ENCODE measurements at places on chromosomes 4 and X.

DNA sequence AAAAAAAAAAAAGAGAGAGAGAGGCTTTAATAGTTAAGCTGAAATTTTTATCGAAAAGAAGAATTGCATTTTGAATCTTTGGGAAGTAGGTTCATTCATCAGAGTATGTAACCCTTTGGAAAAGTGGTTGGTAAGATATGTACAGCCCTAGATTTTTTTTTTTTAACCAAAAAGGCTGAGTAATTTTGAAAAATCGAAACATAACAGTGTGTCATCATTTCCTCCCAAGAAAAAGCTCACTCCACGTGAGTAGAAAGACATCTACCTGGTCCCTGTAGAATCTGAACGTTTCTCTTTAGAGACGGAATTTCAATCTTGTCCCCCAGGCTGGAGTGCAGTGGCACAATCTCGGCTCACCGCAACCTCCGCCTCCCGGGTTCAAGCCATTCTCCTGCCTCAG is 16.2 kb downstream of the SHOX start:
- no peak for DNase-seq

- DNase-seq: no peak
Measured at GRCh38 chrX:119942173-119942819, 1.3 kb downstream of the NKAP start.

GRCh38 chrX:11760958-11761357 is 2.9 kb downstream of the MSL3 start:
- no peak for DNase-seq

- DNase-seq: no peak
Measured at GRCh38 chr4:39435659-39436563, 22.8 kb downstream of the RPL9 start.

DNA sequence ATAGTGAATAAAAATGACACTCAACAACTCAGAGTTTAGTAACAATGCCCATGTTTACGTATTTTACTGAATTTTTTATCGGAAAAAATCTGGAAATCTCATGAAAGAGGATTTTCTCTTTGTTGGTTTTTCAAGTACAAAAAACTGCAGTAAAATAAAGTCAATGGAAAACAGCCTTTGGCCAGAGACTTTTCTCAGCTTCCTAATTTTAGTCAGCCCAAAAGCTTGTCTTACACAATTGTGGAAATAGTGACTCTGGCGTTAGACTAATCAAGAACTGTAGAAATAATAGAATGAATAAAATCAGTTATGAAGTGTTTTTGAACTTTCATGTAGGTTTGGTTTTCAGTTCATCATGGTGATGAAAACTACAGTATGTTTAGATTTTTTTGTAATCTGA is 234.7 kb downstream of the DKK2 start:
- DNase-seq: no peak

GRCh38 chr4:72243641-72244040 is 211.8 kb downstream of the NPFFR2 start:
- no peak for DNase-seq

DNA sequence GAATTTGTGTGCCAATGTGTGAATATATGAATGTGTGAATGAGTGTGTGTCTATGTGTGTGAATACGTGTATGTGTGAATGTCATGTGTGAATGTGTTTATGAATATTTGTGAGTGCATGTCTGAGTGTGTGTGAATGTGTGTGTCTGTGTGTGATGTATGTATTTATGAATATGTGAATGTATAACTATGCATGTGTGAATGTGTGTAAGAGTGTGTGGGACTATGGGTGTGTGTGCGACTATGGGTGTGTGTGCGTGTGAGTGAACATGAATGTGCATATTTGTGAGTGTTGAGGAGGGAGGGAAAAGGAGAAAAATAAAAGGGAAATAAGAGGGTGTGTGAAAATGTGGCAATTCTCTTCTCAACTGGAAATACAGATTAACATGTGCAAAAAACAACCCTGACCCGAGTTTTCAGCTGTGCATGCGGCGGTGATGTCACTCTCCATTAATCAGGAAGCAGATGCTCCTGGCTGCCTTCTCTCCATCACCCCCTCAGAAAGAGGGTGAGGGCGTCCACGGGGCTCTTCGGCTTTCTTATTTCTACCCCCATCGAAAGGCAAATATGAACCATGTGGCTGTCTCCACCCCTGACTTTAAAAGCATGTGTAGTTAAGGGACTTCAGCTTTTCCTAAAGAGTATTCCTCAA is 219.8 kb downstream of the MAML3 start:
- DNase-seq: no peak

- no peak for DNase-seq
Measured at GRCh38 chr4:89715631-89716030, 121.3 kb downstream of the SNCA start.

GRCh38 chr4:18858229-18858922 is 836.8 kb upstream of the LCORL start:
- DNase-seq: no peak

DNA sequence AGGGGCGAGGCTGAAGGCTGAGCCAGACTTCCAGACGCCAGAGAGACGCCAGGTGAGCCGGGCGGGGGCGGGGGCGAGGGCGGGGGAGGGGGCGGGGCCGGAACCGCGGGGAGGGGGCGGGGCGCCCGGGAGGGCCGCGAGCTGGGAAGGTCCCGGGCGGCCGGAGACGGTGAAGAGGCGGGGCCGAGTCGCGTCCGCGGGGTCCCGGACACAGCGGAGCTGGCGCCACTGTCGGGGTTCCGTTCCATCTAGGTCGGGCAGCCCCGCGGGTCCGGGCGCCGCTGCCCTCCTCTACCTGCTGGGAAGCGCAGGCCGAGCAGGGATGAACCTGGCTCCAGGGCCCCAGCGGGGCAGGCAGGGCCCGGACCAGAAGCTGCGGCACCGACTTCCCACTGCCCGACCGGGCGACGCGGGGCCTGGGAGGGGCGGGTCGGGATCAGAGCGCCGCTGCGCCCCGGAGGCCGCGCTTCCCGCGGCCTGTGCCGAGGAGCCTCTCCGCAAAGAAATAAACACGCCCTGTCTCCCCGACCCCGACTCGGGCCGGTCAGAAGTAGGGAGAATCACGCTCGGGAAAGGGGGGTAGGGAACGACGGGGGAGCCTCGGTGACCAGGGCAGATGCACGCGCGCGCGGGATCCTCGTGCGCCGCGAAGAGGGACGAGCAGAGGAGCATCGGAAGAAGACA is 10.6 kb downstream of the HMX1 start:
- no peak for DNase-seq

- no peak for DNase-seq
Measured at GRCh38 chr4:1019320-1019719, 7.9 kb downstream of the FGFRL1 start.

- DNase-seq: no peak
Measured at GRCh38 chr4:142331132-142331531, 515.0 kb downstream of the INPP4B start.

DNA sequence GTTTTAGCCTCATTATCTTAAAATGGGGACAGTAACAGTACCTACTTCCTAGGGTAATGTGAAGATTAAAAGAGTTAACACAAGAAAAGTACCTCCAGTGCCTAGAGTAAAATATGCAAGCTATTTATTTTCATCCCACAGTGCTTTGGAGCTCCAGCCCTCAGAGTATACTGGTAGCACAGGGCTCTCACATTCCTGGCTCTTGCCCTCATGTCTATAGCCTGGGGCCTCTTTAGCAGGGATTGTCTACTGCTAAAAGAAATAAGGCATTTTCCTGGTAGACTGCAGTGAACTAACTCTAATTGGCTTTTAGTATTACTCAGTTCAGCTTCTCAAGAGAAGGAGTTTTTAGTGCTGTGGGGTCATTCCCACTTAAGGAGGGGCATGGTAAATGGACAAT is 60.8 kb downstream of the RRAGB start:
- no peak for DNase-seq

GRCh38 chrX:13283950-13284546 is 35.8 kb downstream of the ATXN3L start:
- DNase-seq: no peak

DNA sequence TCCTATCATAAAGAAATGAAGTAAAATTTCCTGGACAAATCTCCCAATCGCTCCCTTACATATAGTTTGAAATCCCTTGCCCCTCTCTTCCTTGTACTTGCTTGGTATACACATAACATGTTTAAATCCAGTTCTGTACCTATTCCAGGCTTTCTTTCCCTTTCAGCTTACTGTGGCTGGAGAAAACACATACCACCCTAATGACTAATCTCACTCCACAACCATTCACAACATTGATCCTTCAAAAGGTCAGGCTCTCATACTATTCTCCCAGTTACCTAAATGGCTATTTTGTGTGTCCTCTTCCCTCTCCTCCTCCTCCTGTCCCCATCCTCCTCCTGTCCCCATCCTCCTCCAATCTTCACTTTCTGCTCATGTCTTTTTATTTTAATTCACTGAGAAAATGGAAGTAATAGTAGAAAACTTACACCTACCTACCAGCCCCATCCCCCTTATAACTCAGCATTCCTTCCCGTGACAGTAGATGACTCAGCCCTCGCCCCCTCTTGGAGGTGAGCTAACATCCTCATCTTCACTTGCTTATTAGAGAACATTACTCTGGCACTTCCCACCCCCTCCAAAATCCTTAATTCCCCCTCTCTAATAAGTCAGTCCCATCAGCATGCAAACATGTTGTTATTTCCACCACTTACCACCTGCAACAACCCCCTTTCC is 77.5 kb downstream of the IL15 start:
- DNase-seq: no peak

- no peak for DNase-seq
Measured at GRCh38 chrX:45806410-45807121, 605.9 kb upstream of the DIPK2B start.

GRCh38 chr4:79651456-79651855 is 243.4 kb upstream of the GK2 start:
- DNase-seq: no peak

DNA sequence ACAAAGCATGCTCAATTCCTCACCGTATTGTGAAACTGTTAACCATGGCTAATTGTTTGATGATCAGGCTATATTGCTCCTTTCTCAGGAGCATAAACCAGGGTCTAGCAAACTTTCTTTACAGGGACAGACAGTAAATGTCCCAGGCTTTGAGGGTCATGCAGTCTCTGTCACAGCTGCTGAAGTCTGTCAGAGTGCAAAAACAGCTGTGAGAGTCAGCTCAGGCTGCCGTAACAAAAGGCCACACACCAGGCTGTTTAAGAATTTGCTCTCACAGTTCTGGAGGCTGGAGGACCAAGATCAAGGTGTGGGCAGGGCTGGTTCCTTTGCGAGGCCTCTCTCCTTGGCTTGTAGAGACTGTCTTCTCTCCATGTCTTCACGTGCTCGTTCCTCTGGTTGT is 75.6 kb downstream of the GPR143 start:
- no peak for DNase-seq

DNA sequence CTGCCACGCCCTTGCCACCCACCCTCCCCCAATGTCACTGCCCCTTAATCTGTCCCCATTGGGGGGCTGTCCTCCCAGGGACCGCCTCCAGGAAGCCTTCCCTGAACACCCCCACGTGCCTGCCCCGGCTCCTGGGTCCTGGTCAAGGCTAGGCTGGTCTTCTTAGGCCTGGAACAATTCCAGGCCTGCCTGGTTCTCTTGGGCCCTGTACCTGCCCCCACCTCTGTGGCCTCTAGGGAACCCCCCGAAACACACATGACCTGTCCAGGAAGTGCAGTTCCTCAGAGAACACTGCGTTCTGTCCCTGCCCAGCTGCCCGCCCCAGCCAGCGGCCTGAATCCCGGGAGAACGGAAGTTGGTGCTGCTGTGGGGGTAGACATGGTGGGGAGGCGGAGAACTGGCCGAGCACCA is 5.1 kb downstream of the MXD4 start:
- no peak for DNase-seq

GRCh38 chr4:5079581-5079980 is 28.3 kb downstream of the STK32B start:
- DNase-seq: no peak

GRCh38 chr4:84035568-84035967 is 463.5 kb downstream of the NKX6-1 start:
- no peak for DNase-seq

- no peak for DNase-seq
Measured at GRCh38 chrX:47231167-47231566, 1.6 kb upstream of the USP11 start.

DNA sequence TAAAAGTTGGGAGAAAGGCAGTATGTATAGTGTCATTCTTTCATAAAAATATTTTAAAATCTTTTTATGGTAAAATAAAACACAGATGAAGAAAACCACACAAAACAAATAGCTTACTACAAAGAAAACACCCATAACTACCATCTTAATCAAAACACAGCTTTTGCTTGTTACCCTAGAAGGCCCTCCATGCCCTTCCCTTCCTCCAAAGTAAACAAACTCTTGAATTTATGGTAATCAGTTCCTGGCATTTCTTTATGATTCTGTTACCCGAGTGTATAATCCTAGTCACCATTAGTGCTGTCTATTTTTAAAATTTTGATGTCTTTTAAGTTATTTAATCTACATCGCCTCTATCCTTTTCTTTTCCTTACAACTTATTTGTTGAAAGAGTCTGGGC is 170.9 kb downstream of the APBB2 start:
- no peak for DNase-seq

DNA sequence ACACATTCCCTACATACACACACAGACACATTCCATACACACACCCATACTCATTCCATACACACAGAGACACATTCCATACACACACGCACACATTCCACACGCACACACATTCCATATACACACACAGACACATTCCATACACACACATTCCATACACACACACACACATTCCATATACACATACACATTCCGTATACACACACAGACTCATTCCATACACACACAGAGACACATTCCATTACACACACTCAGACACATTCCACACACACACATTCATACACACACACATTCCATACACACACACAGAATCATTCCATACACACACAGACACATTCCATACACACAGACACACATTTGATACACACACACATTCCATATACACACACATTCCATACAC is 15.2 kb downstream of the LINC00632 start:
- DNase-seq: no peak

DNA sequence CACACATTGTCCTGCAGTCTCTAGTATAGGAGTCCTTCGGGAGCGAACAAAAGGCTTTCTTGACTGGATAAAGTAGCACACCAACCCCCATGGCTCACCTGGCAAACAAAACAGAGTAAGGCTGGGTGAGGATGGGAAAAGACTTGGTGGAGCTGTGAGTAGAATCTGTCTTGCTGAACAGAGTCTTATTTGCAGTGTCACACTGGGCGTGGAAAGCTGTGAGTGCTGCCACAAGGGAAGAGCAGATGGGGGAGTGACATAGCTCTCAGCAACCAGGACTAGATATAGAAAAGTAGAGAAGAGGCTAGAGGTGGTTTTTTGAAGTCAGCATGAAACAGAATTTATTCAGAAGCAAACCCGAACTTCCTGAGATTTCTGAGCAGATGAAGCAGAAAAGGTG is 137.2 kb upstream of the ESX1 start:
- no peak for DNase-seq

GRCh38 chrX:70453024-70453618 is 8.5 kb downstream of the DLG3 start:
- DNase-seq: no peak

- DNase-seq: no peak
Measured at GRCh38 chrX:117838581-117839331, 277.9 kb downstream of the KLHL13 start.

DNA sequence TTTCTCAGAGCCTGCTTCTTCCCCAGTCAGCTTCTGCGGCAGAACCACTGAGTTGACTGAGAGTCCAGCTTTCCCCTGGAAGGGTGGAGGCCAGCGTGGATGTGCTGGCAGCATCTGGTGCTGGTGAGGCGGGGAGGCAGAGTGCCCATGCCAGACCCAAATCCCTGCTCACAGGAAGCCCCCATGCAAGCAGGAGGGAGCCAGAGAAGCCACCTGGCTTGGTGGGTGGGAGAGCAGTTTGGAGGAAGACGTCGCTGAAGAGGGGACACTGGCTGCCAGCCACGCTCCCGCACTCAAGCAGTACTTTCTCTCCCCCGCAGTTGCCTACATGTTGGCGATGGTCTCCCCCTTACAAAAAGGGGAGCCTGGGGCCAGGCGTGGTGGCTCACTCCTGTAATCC is 6.0 kb downstream of the PDZD4 start:
- no peak for DNase-seq

Measured in activated gamma-delta T cell (primary cell).